ENCODE measurements at places on chromosomes 16 and 17.

DNA sequence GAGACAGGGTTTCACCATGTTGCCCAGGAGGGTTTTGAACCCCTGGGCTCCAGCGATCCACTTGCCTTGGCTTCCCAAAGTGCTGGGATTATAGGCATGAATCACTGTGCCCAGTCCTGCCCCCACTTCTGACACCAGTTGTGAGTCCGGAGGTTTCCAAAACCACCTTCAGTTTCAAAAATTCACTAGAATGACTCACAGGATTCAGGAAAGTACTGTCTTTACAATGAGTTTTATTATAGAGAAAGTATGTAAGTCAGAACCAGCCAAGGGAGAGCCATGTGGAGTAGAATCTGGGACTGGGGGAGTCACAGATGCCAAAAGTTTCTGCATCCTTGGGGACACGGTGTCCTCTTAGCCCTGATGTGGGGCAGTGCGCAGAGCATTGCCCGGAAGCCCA, 55.1 kb downstream of the PLD6 start:
- DNase-seq: no peak

GRCh38 chr17:51601622-51602261, 341.4 kb downstream of the UTP18 start:
- no peak for DNase-seq

DNA sequence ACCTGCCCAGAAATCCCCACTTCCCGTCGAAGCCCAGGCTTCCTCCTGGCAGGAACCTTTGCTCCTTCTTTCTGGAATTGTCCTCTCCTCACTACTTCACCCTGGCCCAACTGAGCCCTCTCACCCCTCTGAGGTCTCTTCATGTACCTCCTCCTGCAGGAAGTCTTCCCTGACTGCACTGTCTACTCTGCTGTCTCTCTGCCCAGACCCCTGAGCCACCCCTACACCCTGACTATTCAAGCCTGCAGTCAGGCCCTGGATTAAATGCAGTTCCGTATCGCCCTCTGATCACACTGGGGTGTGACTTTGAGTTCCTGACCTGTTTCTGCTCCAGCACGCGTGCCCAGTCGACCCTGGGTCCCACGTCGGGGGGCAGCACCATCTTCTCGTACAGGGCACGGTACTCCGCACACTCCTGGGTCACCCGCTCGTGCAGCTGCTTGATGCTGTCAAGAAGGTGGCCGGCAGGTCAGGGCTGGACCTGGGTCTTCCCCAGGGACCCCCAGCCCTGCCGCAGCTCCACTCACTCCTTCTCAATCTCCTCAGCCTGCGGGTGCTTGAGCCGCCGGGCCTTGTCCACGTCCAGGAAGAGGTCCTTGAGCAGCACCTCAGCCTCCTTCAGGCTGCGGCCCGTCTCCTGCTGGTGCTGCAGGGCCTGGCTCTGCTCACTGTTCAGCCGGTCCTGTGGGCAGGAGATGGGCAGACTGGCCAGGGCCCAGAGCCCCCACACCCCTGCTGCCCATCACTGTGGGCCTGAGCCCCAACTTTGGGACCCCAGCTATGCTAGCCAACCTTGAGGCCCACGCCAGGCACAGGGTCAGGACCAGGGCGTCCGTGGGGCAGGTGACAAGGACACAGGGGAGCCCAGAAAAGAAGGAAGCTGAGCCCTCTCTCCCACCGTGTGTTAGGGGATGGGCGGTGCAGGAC, 3.9 kb downstream of the EVPL start:
- DNase-seq: no peak

- DNase-seq: no peak
Observed at GRCh38 chr17:41702712-41703111, 9.4 kb upstream of the GAST start.

- no peak for DNase-seq
Observed at GRCh38 chr16:57594531-57595031, 33.8 kb upstream of the ADGRG1 start.

Data from NCI-H1930 (cell line).